GM12878 (cell line): ENCODE measurements at places on chromosomes 1 and 21. TPM values are rescaled to one million over a fixed set of nuclear protein-coding genes. Genes with fewer than 3 reads are reported as not detected.

DNA sequence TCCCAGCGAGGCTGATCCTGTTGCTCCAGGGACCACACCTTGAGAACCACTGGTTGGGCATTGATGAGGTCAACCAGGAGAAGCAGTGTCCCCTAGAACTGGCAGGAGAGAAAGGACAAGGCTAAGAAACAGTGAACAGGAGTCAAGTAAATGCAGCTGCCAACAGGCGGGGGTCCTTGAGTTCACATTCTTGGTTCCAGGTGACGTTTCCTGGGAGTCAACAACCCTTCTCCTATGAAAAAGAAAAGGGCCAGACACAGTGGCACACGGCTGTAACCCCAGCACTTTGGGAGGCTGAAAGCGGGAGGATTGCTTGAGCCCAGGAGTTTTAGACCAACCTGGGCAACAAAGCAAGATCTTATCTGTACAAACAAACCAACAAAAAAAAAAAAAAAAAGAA, 98.3 kb downstream of the KAZN start:
- no peak for DNase-seq

- DNase-seq = no peak
Measured at GRCh38 chr1:217090060-217090911, 367.1 kb upstream of the ESRRG start.

Gene PCSK9
- 0.15 and 0.21 TPM in 2 replicates for total RNA-seq

Gene ITLN2
- not detected in 2 replicates for total RNA-seq

DNA sequence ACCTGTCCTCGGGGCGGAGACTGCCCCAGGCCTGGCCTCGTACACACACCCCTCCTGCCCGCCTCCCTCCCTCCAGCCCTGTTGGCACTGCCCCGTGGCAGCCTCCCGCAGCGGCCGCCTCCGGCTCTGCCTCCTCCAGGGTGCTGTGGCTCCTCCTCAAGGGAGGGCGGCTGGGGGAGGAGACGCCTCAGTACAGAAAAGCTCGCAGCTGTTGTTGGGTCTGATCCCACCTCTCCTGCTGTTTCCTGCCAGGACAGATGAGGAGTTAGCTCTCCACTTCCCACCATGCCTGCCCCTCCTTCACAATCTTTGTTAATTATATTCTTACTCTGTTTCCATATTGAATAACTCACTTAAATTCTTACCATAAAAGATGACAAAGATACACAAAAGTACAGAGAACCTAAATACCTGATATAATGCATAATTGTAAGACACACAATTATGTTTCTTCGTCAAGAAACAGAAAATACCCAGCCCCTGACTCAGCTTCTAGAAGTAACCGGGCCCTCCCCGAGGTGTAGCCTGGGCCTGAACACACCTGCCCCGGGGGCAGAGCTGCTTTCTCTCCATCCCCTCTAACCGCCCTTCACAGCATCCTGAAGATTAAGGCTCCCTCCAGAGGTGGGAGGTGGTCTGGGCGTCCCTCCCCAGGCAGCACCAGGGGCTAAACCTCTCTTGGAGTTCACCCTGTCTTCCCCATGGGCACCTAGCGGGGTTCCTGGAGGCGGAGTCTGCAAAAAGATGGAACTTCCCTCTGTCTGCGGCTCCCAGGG, 30.6 kb upstream of the COL6A1 start:
- DNase-seq = no peak

Gene FALEC
- total RNA-seq = 0.41 TPM in 1 of 2 replicates, not detected in the other

DNA sequence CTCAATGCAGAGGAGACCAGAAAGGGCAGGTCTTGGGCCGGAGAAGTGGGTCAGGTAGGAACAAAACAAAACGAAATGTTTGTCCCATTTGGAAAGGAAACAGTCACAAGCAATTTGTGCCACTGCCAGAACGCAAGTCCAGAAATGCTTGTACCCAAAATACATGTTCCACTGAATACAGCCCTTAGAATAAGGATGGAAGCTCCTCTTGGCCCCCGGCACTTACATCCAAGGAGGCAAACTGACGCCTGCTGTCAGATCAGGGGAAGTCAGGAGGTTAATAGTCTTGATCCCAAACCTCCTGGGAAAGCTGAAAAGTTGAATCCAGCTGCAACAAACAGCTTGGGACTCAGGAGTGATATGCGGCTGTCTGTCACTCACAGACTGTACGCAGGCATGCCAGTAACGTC, 75.9 kb upstream of the GALNT2 start:
- no peak for DNase-seq
